ENCODE measurements at places on chromosomes 11 and 22. TPM values are rescaled to one million over a fixed set of nuclear protein-coding genes. Genes with fewer than 3 reads are reported as not detected.

Gene BTG4
- total RNA-seq, result not detected

Gene NUP98
- total RNA-seq, result 216 TPM

Gene EWSR1
- total RNA-seq, result 197 TPM

Gene CTSW
- 1.6 TPM for total RNA-seq

Gene KBTBD3
- 5.1 TPM for total RNA-seq

GRCh38 chr11:121717296-121717695 lies 264.5 kb upstream of the SORL1-AS1 start:
- no peak overlapping the region for H3K4me3 ChIP-seq
- no peaks in the 10 kb centered on the region for H3K36me3 ChIP-seq
- no peak overlapping the region for H3K27ac ChIP-seq
- DNase-seq, result no peak

DNA sequence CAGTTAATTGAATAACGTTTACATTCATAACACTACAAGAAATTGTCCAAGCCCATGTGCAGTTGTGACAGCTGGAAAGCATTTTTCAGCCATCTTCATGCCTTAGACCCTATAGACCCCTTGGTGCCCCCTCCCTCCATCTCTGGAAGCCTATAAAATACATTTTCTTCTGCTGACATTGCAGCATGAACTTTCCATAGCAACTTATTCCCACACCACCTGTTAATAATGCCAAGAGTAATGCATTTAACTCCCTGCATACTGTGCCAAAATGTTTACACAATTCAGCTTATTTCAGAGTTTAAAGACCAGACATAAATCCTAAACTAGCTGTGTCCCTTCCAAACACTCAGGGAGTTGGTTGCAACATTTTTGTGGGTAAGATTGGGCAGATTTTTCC lies 143.0 kb upstream of the ARHGAP20 start:
- no peak for DNase-seq
- no peak overlapping the region for H3K4me3 ChIP-seq
- no peaks in the 10 kb centered on the region for H3K27me3 ChIP-seq
- peaks cover 20% of the 10 kb centered on the region for H3K4me1 ChIP-seq
- no peaks in the 10 kb centered on the region for H3K36me3 ChIP-seq

DNA sequence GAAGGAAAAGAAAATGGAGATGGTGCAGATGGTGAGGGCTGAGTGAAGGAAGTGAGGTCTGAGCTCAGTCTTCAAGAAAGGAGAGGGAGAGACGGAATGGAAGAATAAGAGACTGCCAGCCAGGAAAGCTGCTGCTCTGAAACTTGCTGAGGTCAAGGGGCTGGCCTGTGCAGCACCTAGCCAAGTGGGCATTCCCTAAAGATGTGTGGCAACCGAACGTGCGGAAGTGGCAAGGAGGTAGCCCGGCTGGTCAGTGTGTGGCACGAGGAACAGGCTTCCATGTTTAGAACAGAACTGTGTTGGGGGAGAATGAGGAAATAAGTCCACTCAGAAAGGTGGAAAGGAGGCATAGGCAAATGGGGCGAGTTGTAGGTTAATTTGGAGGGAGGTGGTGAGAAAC lies 7.6 kb upstream of the IGSF9B start:
- no peak for DNase-seq
- no peak overlapping the region for H3K27ac ChIP-seq
- H3K36me3 ChIP-seq, result no peaks in the 10 kb centered on the region
- peaks cover 26% of the 10 kb centered on the region for H3K4me1 ChIP-seq

DNA sequence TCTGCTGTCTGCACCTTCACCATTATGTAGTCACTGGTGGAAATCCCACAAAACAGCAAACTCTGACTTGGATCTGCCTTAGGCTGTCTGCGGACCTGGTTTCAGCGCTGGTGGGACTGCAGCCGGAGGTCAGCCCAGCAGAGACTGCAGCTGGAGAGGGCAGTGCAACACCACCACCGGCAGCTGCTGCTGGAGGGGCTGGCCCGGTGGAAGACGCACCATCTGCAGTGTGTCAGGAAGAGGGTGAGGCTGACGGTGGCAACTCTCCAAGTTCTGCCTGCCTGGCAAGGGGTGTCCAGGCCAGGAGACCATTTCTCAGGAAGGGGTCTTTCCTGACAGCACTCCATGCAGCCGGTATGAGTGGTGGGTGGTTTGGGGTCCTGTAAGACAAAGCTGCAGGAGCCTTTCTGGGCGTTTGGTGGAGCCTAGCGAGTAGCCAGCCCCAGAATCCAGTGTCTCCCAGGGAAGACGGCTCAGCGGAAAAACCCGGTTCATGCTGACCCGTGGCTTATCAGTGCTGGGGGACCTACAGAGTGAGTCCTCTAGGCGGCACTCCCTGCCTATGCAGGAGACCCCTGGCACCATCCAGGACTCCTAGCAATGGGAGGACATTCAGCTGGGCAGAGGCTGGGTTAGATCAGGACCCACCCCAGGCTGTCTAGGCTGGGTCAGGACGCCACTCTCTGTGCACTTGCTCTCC lies 50.8 kb downstream of the PISD start:
- peaks cover 19% of the 10 kb centered on the region for H3K36me3 ChIP-seq
- no peak overlapping the region for H3K4me3 ChIP-seq
- no peaks in the 10 kb centered on the region for H3K27me3 ChIP-seq
- no peak for DNase-seq
- H3K4me1 ChIP-seq, result no peaks in the 10 kb centered on the region
- H3K27ac ChIP-seq, result no peak overlapping the region

- peaks cover 33% of the 10 kb centered on the region for H3K4me1 ChIP-seq
- H3K4me3 ChIP-seq, result peak overlapping the region; percentile 43
- peak overlapping the region; percentile 94 for H3K27ac ChIP-seq
- no peak for DNase-seq
Observed at GRCh38 chr11:12694183-12694531, 19.9 kb downstream of the TEAD1 start.

DNA sequence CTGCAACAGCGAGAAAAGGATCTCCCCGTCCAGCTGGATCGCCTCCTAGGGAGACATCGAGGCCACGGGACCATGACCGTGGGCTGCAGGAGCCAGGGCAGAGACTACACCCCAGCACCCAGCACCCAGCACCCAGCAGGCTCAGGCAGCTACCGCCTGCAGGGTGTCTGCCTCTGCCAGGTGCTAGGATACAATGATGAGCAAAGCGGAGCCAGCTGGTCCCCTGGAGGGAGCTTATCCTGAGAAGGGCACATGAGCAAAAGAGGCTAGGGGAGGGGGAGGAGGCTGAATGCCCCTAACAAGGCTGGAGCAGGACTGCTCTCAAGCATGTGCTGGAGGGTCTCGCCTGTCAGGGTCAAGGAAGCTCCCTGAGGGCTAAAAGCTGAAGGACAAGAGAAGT lies 4.8 kb upstream of the CASTOR1 start:
- no peak overlapping the region for H3K27ac ChIP-seq
- H3K36me3 ChIP-seq, result peaks cover 73% of the 10 kb centered on the region
- H3K4me1 ChIP-seq, result peaks cover 16% of the 10 kb centered on the region
- no peaks in the 10 kb centered on the region for H3K27me3 ChIP-seq
- no peak for DNase-seq
- no peak overlapping the region for H3K4me3 ChIP-seq
